ENCODE measurements at places on chromosomes 7 and 10. TPM values are rescaled to one million over a fixed set of nuclear protein-coding genes. Genes with fewer than 3 reads are reported as not detected.

GRCh38 chr10:104678658-104679057 lies 37.6 kb downstream of the SORCS3 start:
- no peak overlapping the region for H3K27ac ChIP-seq
- H3K4me3 ChIP-seq: no peak overlapping the region
- peaks cover 4% of the 10 kb centered on the region for H3K4me1 ChIP-seq
- no peak for DNase-seq
- peaks cover 48% of the 10 kb centered on the region for H3K27me3 ChIP-seq

GRCh38 chr7:16604054-16604453 lies 41.5 kb downstream of the ANKMY2 start:
- DNase-seq: no peak
- peaks cover 6% of the 10 kb centered on the region for H3K4me1 ChIP-seq
- H3K4me3 ChIP-seq: no peak overlapping the region

The SPACDR gene
- 1.4 TPM for total RNA-seq

DNA sequence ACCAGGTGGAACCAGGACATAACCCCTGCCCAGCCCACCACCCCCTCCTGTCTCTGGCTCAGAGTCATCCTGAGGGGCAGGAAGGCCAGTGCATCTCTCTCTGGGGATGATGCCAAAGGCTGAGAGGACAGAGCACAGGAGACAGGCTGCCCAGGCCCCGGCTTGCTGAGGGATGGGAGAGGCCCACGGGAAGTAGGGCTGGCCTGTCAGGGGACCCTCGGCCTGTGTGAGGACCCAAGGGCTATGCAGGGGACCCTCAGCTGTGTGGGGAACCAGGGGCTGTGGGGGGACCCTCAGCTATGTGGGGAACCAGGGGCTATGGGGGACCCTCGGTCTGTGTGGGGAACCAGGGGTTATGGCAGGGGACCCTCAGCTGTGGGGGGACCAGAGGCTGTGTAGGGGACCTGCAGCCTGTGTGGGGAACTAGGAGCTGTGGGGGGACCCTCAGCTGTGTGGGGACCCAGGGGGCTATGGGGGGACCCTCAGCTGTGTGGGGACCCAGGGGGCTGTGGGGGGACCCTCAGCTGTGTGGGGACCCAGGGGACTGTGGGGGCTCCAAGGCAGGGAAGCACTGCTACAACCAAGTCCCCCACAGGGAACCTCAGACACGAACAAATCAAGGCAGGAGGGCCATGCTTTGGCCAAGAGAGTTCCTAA lies 27.7 kb downstream of the EBF3 start:
- no peaks in the 10 kb centered on the region for H3K36me3 ChIP-seq
- H3K4me1 ChIP-seq: no peaks in the 10 kb centered on the region

- no peak overlapping the region for H3K4me3 ChIP-seq
- no peaks in the 10 kb centered on the region for H3K36me3 ChIP-seq
- no peaks in the 10 kb centered on the region for H3K27me3 ChIP-seq
- DNase-seq: no peak
- no peak overlapping the region for H3K27ac ChIP-seq
These were observed 372.4 kb downstream of the SUGCT start for GRCh38 chr7:40507166-40507565.

DNA sequence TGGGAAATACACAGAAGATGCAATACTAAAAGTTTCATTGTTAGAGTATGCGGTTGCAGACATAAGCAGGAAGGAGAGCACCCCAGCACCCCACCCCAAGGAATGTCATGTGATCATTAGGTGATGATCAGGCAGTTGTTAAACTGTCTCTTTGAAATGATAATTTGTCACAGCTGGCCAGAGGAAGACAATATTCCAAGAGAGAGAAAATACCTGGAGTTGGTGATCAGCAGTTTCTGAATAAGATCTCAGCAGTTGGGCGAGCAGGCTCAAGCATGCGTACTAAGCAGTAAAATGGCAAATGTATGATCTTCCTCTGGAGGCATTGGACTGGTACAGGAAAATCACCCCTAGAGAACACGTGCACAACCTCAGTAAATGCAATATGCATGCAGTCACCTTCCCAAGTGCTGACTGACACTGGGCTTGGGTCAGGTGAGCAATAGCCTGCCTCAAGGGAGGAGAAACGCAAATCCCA lies 250.1 kb upstream of the MBL2 start:
- H3K4me1 ChIP-seq: no peaks in the 10 kb centered on the region
- DNase-seq: no peak
- H3K4me3 ChIP-seq: no peak overlapping the region
- H3K27ac ChIP-seq: no peak overlapping the region

The NEUROD6 gene
- total RNA-seq: not detected

The GDI2 gene
- 95.5 TPM for total RNA-seq

The CPEB3 gene
- 3.2 TPM for total RNA-seq

Data from T-helper 17 cell (primary cell).